Adrenal gland (tissue), 19 donors: ENCODE measurements at places on chromosomes 6 and 20.

DNA sequence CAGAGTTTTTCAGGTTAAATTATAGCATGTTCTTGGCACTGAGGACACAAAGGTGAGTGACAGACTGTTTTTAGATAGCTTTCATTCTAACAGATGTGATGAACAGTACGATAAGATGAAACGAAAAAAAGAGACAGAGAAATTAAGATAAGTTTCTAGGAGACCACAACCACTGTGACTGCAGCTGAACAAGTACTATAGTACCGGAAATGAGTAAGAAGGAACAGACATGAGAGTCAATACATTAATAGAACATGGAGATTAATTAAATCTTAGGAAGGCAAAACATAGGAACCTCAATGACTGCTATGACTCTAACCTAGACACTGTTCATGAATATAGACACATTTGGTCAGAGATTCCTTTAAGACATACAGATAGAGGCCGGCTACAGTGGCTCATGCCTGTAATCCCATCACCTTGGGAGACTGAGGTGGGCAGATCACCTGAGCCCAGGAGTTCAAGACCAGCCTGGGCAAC is 40.2 kb downstream of the HBS1L start:
- H3K27ac ChIP-seq, result no peak overlapping the region
- H3K36me3 ChIP-seq, result no peaks in the 10 kb centered on the region
- H3K4me1 ChIP-seq, result no peaks in the 10 kb centered on the region
- no peak for DNase-seq

DNA sequence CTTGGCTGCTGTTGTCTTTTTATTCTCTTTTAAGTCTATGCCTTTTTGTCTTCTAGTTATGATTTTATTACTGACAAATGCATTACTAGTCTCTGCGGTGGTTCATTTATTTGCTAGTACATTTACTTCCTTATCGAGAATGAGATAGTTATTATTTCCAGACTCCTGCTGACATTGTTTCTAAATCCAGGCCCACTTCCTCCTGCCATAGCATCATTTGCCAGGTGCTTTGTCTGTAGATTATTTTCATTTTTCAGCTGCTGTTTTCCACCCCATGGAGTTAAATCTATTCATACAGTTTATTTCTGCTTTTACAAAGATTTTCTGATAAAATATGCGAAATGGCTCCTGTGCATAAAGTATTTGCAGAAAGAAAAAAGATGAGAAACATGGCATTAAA is 459.7 kb downstream of the MMUT start:
- no peak overlapping the region for H3K4me3 ChIP-seq
- DNase-seq, result no peak
- H3K36me3 ChIP-seq, result no peaks in the 10 kb centered on the region
- no peaks in the 10 kb centered on the region for H3K4me1 ChIP-seq
- H3K27ac ChIP-seq, result no peak overlapping the region

DNA sequence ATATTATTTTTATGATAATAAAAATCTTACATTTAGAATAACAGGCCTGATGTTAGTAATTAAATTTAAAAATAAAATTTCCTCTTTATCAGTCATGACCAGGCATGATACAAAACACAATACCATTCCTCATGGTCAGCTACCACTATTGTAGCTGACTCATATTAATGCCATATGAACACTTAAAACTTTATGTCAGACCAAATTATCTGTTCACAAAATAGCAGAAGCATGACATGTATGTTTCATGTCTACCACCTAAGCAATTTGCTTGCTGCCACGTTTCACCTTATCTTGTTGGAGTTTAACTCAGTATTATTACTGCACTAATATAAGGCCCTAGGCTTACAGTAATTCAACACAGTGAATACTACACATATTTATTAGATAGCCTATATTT is 65.7 kb downstream of the HTR1B start:
- no peaks in the 10 kb centered on the region for H3K4me1 ChIP-seq
- DNase-seq, result no peak
- H3K27ac ChIP-seq, result no peak overlapping the region
- no peaks in the 10 kb centered on the region for H3K27me3 ChIP-seq

DNA sequence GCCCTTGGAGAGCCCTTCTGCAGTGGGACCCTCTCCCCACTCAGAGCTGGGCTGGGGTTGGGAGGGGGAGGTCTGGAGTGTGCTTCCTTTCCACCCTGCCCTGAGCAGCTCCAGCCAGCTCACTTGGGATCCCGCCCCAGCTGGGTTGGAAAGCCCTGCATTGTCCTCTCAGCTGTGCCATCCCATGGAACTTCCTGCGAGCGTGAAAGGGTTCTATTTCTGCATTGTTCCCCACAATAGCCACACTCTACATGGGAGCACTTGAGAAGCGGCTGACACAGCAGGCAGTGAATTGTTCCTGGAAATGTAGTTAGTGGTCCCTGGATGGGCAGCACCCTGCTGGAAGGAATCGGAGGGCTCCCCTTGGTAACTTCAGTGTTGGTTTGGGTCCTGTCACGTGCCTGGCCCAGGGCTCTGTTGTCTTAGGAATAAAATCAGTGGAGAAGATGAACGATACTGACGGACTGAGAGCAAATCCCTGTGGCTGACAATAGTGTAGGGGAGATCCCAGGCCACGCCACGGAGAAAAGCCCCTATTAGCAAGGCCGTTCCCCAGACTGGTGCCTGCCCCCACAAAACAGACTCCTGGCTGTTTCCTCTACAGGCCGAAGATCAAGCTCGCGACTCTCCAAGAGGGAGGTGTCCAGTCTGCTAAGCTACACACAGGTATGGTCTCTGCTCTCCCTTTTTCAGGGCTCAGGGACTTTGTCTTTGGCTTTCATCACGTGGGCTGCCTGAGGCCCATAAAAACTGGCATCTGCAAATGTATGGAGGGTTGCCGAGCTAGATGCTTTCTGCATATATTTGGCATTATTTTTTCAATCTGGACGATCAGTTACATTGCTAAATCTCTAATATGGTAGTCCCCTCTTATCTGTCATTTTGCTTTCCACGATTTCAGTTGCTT is 18.8 kb downstream of the DNMT3B start:
- no peak overlapping the region for H3K4me3 ChIP-seq
- H3K36me3 ChIP-seq, result no peaks in the 10 kb centered on the region
- no peaks in the 10 kb centered on the region for H3K4me1 ChIP-seq
- no peak for DNase-seq
- H3K27ac ChIP-seq, result no peak overlapping the region

DNA sequence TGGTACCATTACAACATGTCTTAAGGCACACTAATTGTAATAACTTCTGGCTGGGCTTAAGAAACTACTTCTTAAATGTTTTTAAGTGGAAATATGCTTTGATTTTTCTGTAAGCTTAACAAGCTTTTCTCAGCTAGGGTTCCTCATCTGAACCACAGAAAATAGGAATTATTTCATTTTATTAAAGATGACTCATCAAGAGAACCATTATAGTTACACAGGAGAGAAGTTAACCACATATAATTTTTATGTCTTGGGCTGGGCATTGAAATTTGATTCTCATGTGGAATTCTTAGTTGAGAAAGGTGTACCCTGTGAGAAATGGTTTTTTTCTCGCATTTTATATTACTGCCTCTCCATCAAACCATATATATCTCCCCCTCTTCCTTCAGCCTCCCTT is 75.1 kb downstream of the QKI start:
- no peaks in the 10 kb centered on the region for H3K36me3 ChIP-seq
- DNase-seq, result no peak
- H3K27me3 ChIP-seq, result no peaks in the 10 kb centered on the region
- no peak overlapping the region for H3K27ac ChIP-seq

GRCh38 chr6:124530926-124531325 is 431.3 kb upstream of the RNF217 start:
- DNase-seq, result no peak
- H3K36me3 ChIP-seq, result no peaks in the 10 kb centered on the region
- no peaks in the 10 kb centered on the region for H3K4me1 ChIP-seq
- H3K27me3 ChIP-seq, result no peaks in the 10 kb centered on the region
